ENCODE measurements at places on chromosomes 6 and 20.

DNA sequence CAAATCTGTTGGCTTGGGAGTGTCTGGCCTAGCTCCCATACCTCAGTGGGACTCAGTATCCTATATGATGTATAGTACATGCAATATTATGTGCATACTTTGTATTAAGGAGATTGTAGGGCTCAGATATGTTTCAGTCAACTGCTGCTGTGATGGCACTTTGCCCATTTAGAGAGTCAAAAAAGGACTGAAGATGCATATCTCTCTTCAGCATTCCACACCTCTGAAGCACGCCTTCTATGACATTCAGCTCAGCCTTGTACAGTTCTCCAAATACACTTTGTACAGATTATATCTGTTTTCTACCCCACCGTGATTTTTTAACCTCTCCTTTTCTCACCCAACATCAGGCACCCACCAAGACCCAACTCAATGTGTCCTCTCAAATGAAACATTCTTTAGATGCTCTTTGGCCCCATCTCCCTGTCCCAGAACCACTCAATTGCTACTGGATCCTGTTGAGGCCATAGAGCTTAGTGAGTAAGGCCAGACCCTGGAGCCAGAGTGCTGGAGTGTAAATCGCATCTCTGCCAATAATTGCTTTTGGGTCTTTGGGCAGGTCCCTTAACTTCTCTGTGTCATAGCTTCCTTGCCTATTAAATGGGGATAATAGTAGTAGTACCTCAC is 15.6 kb downstream of the ENPP1 start:
- DNase-seq, result no peak

- no peak for DNase-seq
These were observed 37.9 kb downstream of the IPCEF1 start for GRCh38 chr6:154318721-154319120.

DNA sequence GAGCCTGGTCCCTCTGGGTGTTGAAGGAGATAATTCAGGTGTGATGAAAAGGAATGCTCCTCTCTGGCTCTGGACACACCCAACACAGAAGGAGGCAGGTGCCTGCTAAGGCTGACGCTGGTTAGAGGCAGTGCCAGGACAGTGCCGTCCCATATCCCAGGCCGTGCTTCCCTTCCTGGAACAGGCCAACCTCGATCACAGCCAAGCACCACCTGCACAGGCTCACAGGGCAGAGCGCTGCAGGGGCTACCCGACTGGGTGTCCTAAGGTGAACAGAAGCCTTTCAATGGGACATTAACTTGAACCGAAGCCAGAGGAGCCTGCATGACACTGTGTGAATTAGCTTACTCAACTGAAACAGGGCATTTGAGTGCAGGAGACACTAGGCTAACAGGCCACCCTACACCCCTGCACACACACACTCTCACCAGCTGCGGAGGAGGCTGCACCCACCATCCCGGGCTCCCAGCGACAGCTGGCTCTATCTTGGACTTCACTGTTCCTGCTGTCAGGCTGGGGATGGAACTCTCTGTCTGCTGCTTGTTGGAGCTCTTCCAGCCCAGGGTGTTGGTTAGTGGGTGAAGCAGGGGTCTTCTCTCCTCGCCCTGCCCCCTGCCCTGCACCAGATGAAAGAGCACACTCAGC is 347.2 kb downstream of the TAF4 start:
- DNase-seq, result no peak

- DNase-seq, result no peak
These were observed 72.3 kb downstream of the ZHX3 start for GRCh38 chr20:41245086-41245707.

- no peak for DNase-seq
These were observed 203.0 kb upstream of the TBX18 start for GRCh38 chr6:84967389-84967788.

Measured in activated effector memory CD4-positive, alpha-beta T cell treated with anti-CD3 and anti-CD28 coated beads, Interleukin-2, amount 50 U/mL, for 16 hours (primary cell).